ENCODE measurements at places on chromosomes 4 and X.

DNA sequence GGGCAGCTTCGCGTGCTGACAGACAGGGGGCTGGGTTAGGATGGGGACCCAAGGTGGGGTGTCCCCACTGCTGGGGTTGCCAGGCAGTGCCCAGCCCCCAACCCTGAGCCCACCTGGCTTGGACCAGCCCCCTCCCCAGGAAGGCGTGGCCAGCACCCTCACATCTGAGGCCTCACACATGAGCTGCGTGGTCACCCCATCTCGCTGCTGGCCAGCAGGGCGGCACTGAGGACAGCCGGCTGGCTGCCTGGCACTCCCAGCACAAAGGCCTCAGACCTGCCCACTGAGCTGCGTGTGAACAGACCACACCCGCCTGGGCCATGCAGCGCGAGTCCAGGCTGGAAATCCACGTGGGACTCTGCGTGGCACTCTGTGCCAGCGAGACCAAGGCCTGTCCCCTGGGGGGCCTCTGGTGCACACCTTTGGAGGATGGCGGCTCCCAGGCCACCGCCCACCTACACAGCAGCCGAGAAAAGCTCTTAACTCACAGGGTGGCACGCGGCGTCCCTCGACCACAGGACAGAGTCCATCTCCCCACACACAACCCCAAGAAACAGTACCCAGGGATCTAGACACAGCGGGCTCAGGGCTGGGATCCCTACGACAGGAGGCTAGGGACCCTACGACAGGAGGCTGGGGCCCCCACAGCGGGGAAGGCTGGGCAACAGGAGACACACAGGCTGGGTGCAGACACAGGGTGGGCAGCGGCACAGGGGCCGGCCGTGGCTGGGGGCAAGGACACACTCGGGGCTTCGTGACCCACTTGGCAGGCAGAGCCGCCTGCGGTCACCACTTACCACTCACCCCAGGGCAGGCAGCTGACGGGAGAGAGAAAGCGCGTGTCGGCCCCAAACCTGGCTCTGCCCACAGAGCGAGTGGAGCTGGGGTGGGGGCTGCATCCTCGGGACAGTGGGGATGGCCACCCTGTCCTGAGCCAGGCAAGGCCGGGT lies 9.8 kb downstream of the DGKQ start:
- peak; percentile 4 for DNase-seq

DNA sequence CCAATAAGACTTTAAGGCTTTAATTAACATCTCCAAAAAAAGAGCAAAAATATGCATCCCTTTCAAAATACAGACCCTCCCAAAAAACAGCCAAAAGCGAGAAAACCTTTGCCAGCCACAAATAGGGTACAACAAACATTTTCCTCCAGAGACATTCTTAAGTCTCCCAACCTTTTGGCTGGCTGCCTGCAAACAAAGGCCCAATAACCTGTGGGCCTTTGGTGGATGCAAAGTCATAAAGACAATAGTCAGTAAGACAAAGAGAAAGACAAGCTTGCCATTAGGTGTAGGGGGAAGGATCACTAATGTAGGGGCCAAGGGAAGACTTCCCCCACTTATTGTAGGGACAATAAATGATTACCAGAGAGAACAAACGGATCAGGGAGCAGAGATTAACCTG lies 215.5 kb upstream of the ZFP42 start:
- no peak for DNase-seq

GRCh38 chr4:122739174-122739573 lies 6.7 kb downstream of the BBS12 start:
- DNase-seq: no peak

GRCh38 chrX:149312988-149313387 lies 192.1 kb downstream of the IDS start:
- DNase-seq: no peak

- peak; percentile 25 for DNase-seq
These were observed 9.4 kb downstream of the KLF3 start for GRCh38 chr4:38673130-38673978.

DNA sequence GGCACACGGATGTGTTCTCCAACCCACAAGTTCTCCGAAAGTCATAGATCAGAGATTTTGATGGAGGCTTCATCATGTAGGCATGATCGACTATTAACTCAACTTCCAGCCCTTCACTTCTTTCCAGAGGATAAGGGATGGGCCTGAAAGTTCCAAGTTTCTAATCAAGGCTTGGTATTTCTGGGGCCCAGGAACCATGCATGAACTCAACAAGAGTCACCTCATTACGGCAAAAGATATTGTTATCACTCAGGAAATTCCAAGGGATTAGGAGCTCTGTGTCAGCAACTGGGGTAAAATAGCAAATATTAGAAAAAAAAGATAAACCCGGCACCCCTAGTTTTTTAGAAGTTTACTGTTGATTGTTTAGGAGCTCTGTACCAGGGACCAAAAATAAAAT lies 240.1 kb upstream of the PPP1R2C start:
- no peak for DNase-seq

DNA sequence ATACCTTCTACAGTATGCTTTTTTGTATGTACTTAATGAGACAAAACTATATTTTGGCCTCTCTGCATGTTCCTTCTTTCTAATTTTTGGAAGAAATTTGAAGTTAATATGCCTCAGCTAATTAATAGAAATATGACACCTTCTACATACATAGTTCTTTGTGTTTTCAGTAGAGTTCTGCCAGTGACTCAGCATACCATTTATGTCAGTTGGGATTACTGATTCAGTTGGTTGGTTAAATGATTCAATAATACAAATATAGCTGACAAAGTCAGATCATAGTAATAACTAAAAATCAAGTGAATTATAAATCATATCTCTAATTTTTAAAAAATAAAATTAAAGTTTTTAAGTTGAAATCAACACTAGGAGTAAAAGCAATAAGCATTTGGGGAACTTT lies 16.8 kb downstream of the BTC start:
- DNase-seq: no peak

- no peak for DNase-seq
These were observed 91.3 kb downstream of the GPM6A start for GRCh38 chr4:175720722-175721121.

- no peak for DNase-seq
These were observed 168.2 kb downstream of the AMELX start for GRCh38 chrX:11461201-11462001.

DNA sequence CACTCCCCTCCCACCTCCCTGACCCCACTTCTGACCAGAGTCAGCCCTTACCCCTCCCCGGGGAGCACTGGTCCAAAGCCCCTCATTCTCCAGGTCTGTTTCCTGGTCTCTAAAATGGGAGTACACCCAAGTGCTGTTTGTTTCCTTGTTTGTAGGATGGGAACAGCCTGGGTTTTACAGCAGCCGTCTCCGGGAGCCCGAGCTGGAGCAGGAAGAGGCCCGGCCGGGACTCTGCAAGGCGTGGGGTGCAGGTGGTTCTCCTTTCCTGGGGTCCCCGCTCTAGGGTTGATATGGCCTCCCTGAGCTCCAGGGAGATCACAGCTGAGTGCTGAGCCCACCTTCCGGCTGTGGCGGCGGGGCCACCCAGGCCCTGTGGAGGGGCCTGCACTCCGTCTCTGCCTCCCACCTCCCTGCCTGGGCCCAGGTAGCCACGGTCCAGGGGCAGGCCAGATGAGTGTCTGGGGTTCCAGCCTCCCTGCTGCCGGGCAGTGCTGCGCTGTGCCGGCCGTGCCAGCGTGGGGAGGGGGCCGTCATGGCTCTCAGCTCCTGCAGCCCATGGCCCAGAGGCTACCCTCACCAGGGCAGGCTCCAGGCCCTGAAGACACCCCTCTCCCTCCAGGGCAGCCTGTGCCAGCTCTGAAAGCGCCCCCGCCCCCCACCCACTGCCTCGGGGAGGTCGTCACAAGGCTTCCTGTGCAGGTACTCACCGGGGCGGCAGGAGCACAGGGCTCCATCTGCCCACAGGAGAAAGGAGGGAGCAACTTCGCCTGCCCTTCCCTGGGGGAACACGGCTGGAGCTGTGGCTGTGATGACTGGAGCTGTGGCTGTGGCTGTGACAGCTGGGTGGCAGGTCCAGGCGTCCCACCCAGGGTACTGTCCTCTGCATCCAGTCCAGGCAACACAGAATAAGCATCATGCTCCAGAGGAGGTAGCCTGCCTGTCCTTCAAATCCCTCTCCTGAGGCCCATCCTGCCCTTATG lies 98.8 kb downstream of the ADRA2C start:
- DNase-seq: no peak

DNA sequence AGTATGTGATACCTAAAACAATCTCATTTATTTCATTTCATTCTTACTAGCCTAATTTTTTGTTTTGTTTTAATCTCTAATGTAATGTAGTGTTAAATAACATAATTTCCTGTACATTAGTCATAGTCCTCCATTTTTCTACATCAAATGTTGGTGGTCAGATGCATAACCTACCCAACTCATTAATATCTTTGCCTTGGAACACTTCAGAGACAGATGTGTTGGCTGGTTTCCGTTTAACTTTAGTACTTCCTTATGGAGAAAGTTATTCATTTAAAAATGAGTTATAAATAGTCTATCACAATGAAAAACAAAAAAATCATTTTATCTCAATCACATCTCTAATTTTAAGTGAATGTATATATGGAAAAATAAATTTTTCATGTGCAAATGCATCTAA lies 190.2 kb downstream of the ANTXR2 start:
- no peak for DNase-seq

GRCh38 chr4:14800977-14801376 lies 201.3 kb upstream of the CPEB2 start:
- DNase-seq: no peak

- DNase-seq: no peak
These were observed 821 bp downstream of the PLK4 start for GRCh38 chr4:127881563-127881864.

DNA sequence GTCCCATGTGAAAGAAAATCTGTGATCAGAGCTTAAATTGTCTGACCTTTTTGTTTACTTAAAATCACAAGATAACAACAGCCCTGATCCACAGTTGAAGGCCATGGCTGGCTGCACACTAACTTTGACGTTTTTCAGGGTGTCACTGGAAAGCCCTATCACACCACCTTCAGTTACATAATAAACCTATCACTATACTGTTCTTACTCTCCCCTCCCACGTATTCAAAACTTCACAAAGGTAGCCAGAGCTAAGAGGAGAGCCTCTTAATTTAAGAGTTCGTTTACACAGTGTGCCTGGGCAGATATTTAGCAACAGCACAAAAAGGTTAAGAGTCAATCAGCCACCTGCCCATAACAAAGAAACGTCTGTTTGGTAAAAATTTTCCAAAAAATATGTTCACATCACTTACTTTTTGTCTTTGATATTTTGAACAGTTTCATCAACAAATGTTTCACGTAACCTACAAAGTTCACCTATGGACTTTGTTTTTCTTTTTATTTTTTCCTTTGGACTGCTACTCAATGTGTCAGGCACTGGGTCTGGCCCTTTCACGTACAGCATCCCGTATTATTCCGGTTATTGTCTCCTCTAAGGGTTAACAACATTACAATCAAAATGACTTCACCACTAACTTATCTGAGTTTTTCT lies 25.0 kb downstream of the RFC1 start:
- DNase-seq: no peak

DNA sequence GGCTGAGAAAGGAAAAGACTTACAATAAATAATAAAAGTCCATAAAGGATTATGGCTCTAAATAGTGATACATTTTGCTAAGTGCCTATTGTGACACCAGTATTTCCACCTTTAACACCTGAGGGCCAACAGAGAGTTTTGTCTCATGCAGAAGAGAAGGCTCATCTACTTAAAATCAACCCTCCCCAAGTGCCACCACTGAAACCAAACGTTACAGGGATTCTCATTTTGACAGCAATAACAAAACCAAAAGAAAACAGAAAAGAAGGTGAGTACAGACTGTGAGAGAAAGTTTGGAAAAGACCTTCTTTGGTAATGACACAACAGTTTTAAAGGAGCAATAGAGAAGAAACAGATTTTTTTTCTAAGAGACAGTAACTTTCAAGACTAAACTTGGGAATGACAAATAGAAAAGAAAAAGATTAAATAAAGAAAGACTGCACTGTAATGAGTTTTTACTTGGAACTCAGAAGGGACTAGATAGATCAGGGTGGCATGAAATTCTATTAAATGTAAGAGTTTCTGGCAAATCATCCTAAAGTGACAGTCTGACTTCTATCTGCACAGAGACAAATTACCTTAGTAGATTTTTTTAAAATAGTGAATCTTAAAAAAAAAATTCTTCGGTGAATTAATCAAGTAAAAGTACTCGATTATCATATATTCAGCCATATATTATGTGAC lies 109.7 kb downstream of the ZNF827 start:
- no peak for DNase-seq

DNA sequence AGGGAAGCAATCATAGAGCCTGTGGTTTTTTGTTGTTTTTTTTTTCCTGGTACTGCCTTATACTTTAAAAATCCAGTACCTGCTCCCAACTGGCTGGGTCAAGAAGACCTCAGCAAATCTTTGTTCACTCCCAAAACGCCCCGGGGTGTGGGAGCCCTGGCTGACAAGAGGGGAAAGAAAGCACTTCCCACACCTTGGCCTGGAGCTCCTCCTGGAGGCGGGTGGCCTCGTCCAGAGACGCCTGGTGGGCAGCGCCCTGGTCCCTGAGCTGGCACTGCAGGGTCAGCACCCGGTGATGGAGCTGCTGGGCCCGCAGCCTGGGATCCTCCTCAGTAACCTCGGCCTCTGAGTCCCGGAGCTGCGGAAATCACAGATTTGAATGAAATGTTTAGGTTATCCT lies 38.2 kb downstream of the C4orf50 start:
- DNase-seq: no peak

- DNase-seq: peak; percentile 62
These were observed at the start of gene DKK2 for GRCh38 chr4:107035819-107036583. Gene DKK2, minus strand, starts transcription at chr4:107036313. Its CDS starts 722 bp downstream, at chr4:107035591.

DNA sequence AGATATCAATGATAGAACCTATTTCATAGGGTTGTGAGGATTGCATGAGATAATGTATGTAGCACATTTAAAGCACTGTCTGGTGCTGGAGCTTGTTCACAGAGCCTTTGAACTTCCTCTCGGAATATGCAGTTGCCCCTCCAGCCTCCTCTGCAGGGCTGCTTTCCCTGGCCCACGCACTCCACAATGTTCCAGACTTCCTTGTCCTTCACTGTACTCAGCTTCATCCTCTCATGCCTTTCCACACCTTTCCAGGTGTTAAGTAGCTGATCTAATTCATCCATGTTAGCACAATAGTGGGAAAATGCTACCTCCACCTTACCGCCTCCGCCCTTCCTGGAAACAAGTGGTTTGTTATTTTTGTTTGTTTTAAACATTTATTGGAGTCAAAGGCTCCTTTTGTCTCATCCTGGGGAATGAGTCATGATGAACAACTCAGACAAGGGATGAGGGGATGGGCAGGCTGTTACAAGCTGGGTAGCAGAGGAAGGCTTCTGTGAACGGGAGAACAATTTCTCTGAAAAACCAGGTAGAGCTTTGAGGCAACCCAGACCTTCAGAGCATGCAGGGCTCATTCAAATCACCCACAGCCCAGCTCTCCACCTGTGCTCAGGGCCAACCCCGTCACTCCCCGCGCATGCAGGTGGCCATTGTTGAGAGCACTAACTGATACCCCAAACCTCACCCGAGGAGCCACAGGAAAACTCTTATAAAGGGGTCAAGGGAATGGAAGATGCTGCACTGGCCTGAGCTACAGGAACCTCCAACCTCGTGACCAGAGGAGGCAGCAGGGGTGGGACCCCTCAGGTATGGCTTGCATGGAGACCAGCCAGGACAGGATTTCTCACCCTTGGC lies 84.9 kb upstream of the TBL1X start:
- DNase-seq: no peak
